GM23248 (cell line): ENCODE measurements at places on chromosomes 7 and 10. TPM values are rescaled to one million over a fixed set of nuclear protein-coding genes. Genes with fewer than 3 reads are reported as not detected.

The ANKMY2 gene
- polyA plus RNA-seq, result 19.3 and 22.1 TPM in 2 replicates

The CALML3 gene
- not detected in 2 replicates for polyA plus RNA-seq

The TWIST1 gene
- 17.2 and 17.5 TPM in 2 replicates for polyA plus RNA-seq

The SORCS1 gene
- 0.22 TPM in 1 of 2 replicates, not detected in the other for polyA plus RNA-seq

GRCh38 chr10:24153031-24153430 lies 55.9 kb upstream of the KIAA1217 start:
- peak; percentile 7 for DNase-seq

DNA sequence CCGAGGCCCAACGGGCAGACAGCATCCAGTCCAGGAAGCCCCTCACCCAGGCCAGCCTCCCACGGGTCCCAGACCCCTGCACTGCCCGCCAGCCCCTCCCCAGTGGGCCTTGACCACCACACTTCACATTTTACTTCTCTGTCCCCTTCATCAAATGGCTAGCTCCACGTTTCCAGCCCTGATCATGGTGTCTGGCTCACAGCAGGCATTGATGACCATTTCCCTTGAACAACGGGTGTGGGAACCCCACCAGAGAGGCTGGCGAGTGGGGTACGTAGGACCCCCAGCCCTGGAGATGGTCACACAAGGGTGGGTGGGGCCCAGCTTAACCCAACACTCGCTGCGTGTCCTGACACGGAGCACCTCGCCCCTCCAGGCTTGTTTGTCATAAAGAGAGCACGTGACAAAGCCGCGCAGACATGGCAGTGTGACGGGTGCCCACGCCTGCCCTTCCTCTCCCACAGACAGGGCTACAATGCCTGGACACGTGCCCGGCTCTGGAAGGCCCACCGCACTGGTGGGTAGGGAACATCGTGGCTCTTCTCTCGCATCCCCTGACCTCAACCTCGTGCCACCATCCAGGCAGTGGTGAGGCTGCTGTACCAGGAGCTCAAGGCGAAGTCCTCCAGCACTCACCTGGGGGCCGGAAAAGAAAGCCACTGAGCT lies 267.7 kb downstream of the MAD1L1 start:
- no peak for DNase-seq

GRCh38 chr7:139840776-139841175 lies 11.7 kb downstream of the TBXAS1 start:
- no peak for DNase-seq

GRCh38 chr7:124603066-124603465 lies 162.5 kb downstream of the GPR37 start:
- DNase-seq, result peak; percentile 0

DNA sequence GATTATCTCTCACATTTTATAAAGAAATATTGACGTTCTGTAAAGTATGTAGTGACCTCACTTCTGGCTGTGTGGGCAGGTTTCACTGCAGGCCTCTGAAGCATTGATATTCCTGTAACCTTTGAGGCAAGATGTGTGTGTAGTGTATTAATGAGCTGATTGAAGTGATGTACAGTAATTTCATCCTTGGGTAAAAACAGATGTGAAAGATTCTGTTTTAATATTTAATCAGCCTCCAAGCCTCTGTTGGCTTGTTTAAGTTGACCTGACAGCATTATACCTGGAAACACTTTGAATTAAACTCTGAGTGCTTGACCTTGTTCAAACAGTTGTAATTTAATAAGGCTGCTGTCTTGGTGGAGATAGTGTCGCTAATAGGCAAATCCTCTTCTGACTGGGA lies 74.9 kb downstream of the KAT6B start:
- DNase-seq, result no peak

GRCh38 chr10:93072225-93072712 lies 1.4 kb upstream of the CYP26A1 start:
- peak; percentile 18 for DNase-seq

DNA sequence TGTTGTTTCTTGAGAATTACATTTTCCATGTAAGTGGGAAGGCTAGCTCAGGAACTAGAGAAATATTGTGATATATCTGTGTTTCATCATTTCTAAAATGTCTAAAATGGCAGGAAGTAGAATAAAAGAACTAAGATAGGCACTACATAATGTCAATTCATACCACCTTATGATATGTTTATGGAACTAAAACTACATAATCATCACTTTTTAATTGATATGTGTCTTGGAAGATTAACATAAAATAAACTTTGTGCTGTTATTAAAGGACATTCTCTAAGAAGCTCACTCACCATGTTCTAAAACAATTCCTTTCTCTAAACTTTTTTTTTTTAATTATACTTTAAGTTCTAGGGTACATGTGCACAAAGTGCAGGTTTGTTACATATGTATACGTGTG lies 83.5 kb upstream of the TAS2R16 start:
- DNase-seq, result no peak

GRCh38 chr7:107592361-107593024 lies 12.4 kb downstream of the BCAP29 start:
- DNase-seq, result peak; percentile 90

GRCh38 chr10:73953665-73954064 lies 42.7 kb downstream of the PLAU start:
- peak; percentile 39 for DNase-seq
